ENCODE measurements at places on chromosomes 7 and 10.

DNA sequence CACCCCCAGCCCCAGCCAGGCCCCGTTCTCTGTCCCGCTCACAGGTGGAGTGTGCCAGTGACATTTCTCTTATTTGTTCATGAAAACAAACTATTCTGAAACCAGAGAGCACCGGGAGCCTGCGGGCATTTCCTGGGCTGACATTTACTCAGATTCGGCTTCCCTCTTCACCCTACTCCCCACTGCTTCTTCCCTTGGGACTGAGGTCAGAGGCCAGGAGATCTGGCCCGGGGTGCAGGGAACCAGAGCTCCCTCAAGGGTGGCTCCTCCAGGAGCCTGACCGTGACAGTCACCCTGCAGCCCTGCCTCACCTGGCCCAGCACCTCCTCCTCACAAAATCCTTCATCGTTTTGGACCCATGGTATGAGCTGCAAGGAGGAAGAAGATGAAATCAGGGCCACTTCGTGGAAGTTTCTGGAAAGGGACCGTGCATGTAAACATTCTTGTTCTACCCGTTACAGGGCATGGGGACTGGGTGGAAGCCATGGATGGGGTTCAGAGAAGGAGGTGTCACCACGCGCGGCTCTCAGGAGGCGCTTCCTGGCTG is 12.2 kb downstream of the BHLHA15 start:
- no peak for DNase-seq

DNA sequence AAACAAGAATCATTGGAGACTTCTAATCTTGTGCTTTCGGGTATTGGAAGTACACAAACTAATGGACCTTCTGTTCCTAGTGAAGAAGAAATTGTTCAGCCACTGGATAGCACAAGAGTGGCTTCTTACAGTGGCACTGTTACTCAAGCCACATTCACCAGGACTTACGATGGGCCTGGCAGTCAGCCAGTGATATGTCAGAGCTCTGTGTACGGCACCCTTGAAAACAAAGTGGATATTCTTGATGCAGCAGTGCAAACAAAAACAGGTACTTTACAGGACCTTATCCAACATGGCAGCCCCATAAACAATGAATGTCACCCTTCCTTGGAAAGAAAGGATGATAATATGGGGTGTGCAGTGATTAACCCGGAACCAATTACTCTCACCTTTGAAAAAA is 61.6 kb downstream of the TASOR2 start:
- no peak for DNase-seq

- DNase-seq, result no peak
These were observed 128.5 kb upstream of the TNS3 start for GRCh38 chr7:47710201-47710935.

DNA sequence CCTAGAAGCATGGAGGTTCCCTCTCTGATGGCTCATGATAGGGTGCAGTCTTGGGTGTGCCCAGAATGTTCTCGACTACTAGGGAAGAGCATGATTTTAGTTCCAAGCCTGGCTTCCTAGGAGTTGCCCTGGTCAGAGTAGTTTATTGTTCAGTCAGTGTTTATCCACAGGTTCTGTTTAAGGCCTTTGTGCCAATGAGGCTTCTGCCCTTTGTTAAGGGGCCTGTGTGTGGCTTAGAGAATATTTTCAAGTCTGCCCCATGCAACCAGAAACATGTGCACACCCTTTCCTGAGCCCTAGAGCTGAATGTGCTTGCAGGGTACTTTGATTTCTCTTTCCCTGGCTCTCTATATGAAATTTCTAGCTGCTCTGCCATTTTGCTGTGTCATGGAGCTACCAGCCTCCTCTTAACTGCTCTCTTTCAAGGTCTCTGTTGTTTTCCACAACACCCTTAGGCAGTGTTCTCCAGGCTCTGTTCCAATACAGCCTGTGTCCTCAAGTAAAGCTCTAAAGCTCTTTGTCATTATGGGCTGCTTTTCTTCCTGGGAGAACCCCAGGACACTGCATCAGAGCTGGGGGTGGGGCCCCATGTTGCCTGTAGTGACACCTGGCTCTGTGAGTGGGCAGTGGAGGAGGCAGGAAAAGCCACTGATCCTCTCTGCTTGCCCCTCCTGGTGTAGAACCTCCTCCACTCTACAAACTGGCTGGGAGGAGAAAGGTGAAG is 34.1 kb upstream of the TSPAN33 start:
- DNase-seq, result no peak

DNA sequence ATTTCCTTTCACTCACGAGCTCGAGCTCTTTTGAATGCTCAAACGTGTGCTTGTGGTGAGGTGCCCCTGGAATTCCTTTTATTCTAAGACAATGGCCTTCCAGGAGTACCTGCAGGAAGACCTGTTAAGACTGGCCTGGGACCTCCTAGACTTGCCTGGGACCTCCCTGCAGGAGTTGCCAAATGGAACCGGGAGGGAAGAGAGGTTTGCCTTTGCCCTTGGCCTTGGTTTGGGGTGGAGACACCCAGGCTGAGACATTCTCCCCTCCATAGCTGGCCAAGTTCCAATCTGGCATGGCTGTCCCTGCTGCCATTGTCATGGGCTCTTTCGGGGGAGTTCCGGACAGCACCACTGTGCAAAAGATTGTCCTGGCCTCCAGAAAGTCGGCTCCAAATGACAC is 39.7 kb downstream of the DNAJB12 start:
- no peak for DNase-seq

DNA sequence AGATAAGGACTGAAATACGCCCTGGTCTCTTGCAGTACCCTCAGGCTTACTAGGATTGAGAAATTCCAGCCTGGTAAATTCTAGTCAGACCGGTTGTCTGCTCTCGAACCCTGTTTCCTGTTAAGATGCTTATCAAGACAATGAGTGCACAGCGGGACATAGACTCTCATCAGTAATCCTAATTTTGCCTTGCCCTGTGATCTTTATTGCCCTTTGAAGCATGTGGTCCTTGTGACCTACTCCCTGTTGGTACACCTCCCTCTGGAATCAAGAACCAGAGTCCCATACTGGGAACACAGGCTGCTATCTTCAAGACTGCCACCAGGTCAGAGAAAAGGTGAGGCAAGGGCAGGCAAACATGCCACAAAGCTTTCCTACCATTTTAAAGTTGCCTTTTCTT is 7.2 kb downstream of the C10orf53 start:
- DNase-seq, result no peak

DNA sequence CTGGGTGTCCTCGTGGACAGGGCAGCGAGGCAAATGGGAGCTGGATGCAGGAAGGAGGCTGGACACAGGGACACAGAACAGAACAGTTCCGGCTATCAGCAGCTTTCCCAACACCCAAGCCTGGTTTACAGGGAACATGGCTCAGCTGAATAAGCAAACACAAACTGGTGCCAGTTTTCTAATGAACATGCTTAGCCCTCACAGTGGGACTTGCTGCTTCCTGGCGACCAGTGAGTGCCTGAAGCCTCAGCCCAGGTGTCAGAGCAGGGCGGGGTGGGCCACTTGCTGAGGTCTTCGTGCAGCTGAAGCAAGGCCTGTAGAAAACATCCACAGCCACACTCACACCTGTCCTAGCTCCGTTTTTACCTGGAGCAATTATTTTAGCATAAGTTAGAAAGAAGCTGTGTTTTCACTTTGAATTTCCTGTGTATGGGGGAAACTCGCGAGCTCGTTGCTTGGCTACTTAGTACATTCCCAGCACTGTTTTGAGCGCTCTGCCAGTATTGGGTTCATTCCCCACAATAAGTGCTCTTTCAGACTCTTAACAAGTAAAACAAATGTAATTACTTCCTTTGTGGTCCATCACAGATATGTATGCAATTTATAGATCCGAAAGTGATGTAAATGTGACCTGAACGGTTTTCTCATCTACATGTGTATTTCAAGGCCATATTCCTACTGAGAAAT is 261.2 kb upstream of the SHH start:
- DNase-seq, result no peak

- no peak for DNase-seq
These were observed 818 bp upstream of the SUPV3L1 start for GRCh38 chr10:69179089-69179742.

GRCh38 chr10:70479165-70479581 is 606 bp downstream of the PALD1 start:
- DNase-seq, result no peak

DNA sequence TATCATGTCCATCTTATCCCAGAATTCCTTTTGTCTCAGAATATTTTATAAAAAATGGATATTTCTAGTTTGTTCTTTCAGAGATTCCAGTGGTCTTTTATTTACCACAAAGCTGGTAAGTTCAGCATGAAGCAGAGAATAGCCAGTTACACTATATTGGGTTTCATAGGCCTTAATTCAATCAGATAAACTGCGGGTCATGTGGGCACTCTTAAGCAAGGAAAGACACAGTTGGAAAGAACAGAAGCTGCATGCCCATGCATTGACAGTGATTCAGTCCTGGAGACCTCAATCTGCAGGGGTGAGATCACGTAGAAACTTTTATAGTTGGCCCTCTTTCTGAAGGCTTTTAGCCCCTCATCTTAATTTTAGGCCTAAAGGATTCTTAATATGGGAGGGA is 281.3 kb upstream of the IGFBP3 start:
- DNase-seq, result no peak

GRCh38 chr10:79178614-79179163 is 109.9 kb downstream of the ZMIZ1 start:
- peak; percentile 41 for DNase-seq

GRCh38 chr7:8387551-8388256 is 45.7 kb upstream of the NXPH1 start:
- no peak for DNase-seq

Data from suppressor macrophage treated with lipopolysaccharide for 1 hour (primary cell).